ENCODE measurements at places on chromosomes 2 and 18. TPM values are rescaled to one million over a fixed set of nuclear protein-coding genes. Genes with fewer than 3 reads are reported as not detected.
A peak's percentile ranks its signal among the peaks of the same experiment; 100 is the strongest.

DNA sequence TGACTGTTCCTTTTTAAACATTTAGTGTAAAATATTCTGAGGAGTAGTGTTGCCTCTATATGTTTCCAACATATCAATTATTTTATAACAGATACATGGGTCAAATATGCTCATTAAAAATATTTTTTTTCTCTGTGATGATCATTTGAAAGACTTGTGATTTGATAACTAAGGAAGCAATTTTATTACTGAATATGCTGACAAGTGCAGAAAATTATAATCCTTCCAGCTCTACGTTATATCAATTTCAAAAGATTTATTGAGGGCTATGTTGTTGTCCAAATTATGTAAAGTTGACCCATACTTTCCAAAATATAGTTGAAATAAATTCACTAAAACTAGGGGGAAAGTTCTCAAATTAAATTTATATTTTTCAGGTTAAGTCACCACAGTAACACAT is 290.6 kb downstream of the NYAP2 start:
- DNase-seq: no peak
- H3K36me3 ChIP-seq: no peaks in the 10 kb centered on the region
- H3K27me3 ChIP-seq: no peaks in the 10 kb centered on the region
- H3K4me1 ChIP-seq: no peaks in the 10 kb centered on the region

GRCh38 chr2:156800781-156801361 is 364.7 kb downstream of the GPD2 start:
- no peak overlapping the region for H3K4me3 ChIP-seq
- H3K27ac ChIP-seq: no peak overlapping the region
- no peaks in the 10 kb centered on the region for H3K36me3 ChIP-seq
- no peaks in the 10 kb centered on the region for H3K27me3 ChIP-seq
- no peak for DNase-seq

DNA sequence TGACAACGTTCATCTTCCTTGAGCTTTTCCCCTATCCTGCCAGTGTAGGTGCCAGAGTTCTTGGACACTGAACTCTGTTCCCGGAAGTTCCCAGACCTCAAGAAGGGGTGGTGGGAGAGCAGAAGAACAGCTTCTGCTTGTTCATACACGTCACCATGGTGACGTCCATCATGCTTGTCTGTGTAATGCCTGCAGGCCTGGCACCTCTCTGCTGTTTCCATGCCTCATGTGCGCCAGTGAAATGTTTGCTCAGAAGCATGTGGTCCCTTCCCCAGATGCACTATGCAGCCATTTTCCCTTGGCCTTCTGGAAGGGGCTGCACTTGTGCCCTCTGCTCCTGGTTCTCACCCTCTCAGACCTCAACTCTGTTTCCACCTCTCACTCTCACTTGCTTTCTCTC is 210.8 kb upstream of the NABP1 start:
- no peaks in the 10 kb centered on the region for H3K27me3 ChIP-seq
- H3K4me3 ChIP-seq: no peak overlapping the region
- no peak for DNase-seq

GRCh38 chr2:209905691-209906090 is 96.7 kb upstream of the RPE start:
- no peak overlapping the region for H3K27ac ChIP-seq
- H3K4me3 ChIP-seq: no peak overlapping the region
- no peak for DNase-seq
- no peaks in the 10 kb centered on the region for H3K4me1 ChIP-seq

DNA sequence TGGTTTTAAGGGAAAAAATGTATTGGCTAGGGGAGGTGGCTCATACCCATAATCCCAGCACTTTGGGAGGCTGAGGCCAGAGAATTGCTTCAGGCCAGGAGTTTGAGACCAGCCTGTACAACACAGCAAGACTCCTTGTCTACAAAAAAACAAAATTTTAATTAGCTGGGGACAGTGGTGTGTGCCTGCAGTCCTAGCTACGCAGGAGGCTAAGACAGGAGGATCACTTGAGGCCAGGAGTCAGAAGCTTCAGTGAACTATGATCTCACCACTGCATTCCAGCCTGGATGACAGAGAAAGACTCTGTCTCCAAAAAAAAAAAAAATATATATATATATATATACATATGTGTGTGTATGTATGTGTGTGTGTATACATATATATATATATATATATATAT is 18.5 kb downstream of the CCDC88A start:
- H3K27me3 ChIP-seq: no peaks in the 10 kb centered on the region
- no peaks in the 10 kb centered on the region for H3K4me1 ChIP-seq
- H3K4me3 ChIP-seq: no peak overlapping the region
- H3K36me3 ChIP-seq: peaks cover 5% of the 10 kb centered on the region
- no peak overlapping the region for H3K27ac ChIP-seq
- no peak for DNase-seq

GREB1L gene
- 6.5 TPM for total RNA-seq

DNA sequence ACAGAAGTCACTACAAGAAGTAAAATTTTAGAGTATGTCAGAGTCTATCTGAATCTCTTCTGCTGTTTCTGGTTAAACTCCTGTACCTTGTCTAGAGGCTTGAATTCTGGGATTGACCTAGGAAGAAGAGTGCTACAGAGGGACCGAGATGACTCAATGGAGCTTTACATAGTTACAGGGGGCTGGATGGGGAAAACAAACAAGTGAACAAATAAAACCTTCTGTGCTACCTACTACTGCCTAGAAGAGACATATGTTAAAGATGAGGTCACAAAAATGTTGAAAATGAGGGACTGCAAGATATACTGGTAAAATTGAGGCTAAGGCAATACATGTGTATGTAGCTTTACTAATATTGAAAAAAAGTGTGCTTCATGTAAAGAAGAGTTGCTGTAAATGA is 265.4 kb upstream of the TFPI start:
- H3K4me1 ChIP-seq: no peaks in the 10 kb centered on the region
- H3K27me3 ChIP-seq: no peaks in the 10 kb centered on the region
- no peak overlapping the region for H3K4me3 ChIP-seq
- H3K36me3 ChIP-seq: no peaks in the 10 kb centered on the region
- H3K27ac ChIP-seq: no peak overlapping the region

IL36B gene
- not detected for total RNA-seq

RUFY4 gene
- not detected for total RNA-seq

SFXN5 gene
- 15.0 TPM for total RNA-seq

FOXD4L1 gene
- total RNA-seq: not detected

GRCh38 chr2:54709336-54709809 is 14.1 kb upstream of the EML6 start:
- H3K36me3 ChIP-seq: no peaks in the 10 kb centered on the region
- no peaks in the 10 kb centered on the region for H3K4me1 ChIP-seq
- H3K27me3 ChIP-seq: peaks cover 3% of the 10 kb centered on the region
- peak overlapping the region; percentile 39 for H3K4me3 ChIP-seq

DNA sequence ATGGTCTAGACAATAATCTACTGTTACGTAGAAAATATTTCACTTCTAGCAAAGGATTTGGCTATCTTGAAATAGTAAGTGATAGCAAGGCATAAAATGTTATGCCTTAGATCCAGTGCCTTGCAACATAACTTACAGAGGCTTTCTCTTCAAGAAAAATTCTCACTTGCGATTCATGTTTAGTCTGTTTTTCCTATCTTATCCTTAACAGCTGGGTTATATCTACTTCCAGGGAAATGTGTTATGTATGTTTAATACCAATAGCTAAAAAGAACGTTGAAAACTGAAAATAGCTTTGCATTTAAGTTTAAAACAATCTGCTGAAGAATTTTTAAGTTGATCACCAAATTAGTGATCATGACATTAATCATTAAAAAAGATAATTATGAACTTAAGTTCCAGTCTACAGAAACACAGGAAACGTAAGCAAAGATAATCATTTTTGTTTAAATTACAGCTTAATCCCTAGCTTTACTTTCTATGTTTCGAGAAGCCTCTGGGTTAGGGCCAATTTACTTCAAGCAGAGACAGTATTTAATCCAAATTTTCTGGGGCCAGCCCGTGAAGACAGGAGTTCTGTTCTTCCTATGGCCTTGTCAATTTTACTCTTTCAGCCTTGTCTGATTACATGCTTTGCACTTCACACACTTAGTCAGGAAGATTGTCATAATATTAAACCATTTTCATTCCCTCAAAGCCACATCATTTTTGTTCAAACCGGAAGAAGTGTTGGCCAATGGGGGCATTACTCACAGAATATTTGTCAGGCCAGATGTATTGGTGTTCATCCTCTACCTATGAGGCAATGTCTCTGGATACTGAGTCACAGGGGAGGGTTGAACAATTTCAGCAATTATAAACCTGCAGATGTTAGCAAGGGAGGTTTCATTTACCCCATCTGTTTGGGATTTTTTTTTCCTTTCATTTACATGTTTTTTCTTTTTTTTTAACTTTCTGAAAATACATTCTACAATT is 1132.9 kb upstream of the ZEB2 start:
- no peaks in the 10 kb centered on the region for H3K27me3 ChIP-seq
- no peak for DNase-seq
- no peaks in the 10 kb centered on the region for H3K4me1 ChIP-seq
- H3K27ac ChIP-seq: no peak overlapping the region
- no peaks in the 10 kb centered on the region for H3K36me3 ChIP-seq

DNA sequence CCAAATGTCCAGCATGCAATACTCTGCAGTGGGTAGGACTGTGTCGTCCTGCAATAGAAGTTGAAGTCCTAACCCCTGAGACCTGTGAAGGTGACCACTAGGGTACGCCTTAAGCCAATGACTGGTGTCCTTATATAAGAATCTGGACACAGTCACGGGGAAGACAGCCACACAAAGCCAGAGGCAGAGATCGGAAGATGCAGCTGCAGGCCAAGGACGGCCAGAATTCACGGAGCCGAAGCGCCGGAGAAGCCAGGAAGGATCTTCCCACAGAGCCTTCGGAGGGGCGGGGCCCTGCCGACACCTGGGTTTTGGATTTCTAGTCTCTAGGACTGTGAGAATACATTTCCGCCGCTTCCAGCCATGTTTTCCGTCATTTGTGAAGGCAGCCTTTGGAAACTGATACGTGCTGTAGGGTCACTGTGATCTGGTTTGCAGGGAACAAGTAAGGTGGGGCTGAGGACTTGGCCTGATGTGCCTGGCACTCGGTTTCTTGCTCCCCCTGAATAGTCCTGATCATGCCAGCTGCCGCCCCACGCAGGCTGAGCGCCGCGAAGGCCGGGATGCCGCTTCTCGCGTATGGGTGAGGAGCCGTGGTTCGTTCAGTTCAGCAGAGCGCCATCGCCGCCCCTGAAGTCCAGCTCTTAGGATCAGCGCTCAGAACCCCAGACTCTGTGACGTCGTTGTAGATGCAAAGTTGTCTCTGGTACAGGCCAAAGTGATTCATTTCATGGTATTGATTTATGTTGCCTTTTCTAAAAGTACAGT is 38.7 kb downstream of the PTGR3 start:
- H3K4me3 ChIP-seq: no peak overlapping the region
- H3K27me3 ChIP-seq: peaks cover 15% of the 10 kb centered on the region
- H3K36me3 ChIP-seq: no peaks in the 10 kb centered on the region
- no peak overlapping the region for H3K27ac ChIP-seq

DNA sequence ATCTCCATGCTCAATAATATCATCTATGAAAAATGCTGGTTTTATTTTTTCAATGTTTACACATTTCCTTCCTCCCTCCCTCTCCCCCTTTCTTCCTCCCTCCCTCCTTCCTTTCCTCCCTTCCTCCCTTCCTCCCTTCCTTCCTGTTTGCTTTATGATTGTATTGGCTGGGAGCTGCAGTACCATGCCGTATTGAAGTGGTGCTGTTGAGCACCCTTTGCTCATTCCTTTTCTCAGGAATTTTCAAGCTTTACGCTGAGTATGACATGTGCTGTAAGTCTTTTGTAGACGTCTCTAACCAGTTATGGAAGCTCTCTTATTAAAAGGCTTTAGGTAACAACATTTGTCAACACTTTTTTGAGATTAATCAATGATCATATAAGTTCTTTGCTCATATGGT is 100.4 kb downstream of the SNTG2 start:
- peaks cover 12% of the 10 kb centered on the region for H3K27me3 ChIP-seq
- H3K4me3 ChIP-seq: no peak overlapping the region
- H3K27ac ChIP-seq: no peak overlapping the region
- peaks cover 6% of the 10 kb centered on the region for H3K4me1 ChIP-seq
- DNase-seq: no peak

FAP gene
- total RNA-seq: 27.3 TPM

DNA sequence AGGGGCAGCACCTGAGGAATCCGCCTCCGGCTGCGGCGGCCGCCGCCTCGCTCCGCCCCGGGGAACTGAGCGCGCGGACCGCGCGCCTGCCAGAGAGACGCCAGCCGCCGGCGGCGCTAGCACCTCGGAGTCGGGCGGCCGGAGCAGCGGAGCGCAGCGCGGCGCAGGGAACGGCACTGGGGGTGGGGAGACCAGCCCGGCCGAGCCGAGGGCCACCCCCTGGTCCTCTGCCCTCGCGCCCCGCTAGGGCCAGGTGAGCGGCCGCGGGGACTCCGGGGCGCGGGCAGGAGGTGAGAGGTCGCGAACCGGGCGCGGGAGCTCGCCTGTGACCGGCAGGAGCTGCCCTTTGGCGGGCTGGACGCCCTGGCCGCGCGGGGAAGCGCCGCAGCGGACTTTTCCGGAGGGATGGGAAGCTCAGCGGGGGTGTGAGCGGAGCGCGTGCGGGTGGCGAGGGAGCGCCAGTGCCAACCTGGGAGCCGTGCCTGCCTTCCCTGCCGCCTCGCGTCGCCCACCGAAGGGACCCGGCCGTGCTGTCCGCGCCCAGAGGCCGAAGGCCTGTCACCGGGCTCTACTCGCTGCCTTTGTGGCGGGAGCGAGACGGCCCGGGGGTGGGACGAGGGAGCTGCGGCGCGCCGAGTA is at the start of gene GREB1L:
Gene GREB1L, plus strand, starts transcription at position 92 of the 639 bp plus-strand sequence. CDS start 141,287 bp downstream, outside the sequence.
- H3K27ac ChIP-seq: peak within 1 kb of the TSS; percentile 11
- H3K4me1 ChIP-seq: no peaks in the 10 kb centered on the region
- H3K27me3 ChIP-seq: peaks cover 51% of the 10 kb centered on the region
- no peaks in the 10 kb centered on the region for H3K36me3 ChIP-seq

PAIP2B gene
- total RNA-seq: 21.5 TPM

DNA sequence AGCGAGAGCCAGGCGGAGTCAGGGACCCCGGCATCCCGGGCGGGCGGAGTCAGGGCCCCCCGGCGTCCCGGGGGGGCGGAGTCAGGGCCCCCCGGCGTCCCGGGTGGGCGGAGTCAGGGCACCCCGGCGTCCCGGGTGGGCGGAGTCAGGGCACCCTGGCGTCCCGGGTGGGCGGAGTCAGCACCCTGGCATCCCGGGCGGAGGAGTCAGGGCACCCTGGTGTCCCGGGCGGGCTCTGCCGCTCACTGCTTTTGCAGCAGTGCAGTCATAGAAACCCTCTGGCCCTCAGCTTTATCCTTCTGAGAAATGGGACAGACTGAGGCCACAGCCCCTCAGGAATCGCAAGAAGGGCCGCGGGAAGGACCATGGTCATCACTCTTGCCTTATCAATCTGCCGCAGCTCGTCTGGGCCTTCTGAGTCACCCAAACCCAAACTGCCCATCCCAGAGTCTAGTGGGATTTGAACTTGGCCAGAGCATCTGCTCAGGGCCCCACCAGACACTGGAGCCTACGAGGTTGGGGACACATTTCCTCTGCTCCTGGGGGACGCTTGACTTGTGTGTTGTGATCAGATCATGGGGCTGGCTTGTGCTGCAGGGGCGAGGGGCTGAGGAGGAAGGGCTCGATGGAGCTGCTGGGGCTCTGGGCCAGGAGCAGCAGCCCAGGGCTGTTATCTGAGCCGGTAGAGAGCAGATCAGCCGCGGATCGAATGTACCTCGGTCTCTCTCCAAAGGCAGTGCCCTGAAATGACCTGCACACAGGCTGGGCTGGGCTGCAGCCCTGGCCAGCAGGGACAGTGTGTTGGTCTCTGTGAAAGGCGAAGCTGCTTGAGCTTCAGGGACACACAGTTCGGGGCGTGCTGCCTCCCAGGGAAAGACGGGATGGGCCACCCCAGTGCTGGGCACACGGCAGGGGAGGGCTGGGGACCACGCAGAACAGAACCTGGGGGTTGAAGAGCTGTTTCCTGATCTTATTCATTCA is 290.1 kb upstream of the HDAC4 start:
- H3K27me3 ChIP-seq: peaks cover 6% of the 10 kb centered on the region
- no peaks in the 10 kb centered on the region for H3K36me3 ChIP-seq
- DNase-seq: peak; percentile 65
- no peak overlapping the region for H3K4me3 ChIP-seq

All from type B pancreatic cell (in vitro differentiated cells).